Pancreas (tissue), 10 donors: ENCODE measurements at places on chromosomes 5 and 9.

DNA sequence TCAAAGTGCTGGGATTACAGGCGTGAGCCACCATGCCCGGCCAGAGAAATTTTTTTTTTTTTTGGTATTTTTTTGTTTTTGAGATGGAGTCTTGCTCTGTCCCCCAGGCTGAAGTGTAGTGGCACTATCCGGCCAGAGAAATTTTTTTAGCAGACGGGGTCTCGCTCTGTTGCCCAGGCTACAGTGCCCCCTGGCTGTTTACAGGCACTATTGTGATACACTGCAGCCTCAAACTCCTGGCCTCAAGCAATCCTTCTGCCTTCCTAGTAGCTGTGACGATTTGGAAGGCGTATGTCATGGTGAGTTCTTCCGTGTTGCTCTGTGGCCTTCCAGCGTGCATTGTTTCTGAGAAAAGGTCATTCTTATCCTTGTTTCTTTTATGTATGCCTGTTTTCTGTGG is 47.5 kb downstream of the CNOT6 start:
- H3K36me3 ChIP-seq: no peaks in the 10 kb centered on the region
- H3K27ac ChIP-seq: no peak overlapping the region
- no peaks in the 10 kb centered on the region for H3K27me3 ChIP-seq
- no peak overlapping the region for H3K4me3 ChIP-seq
- no peak for DNase-seq

GRCh38 chr5:101390151-101390908 is 487.2 kb upstream of the ST8SIA4 start:
- no peaks in the 10 kb centered on the region for H3K36me3 ChIP-seq
- no peak overlapping the region for H3K27ac ChIP-seq
- H3K4me1 ChIP-seq: no peaks in the 10 kb centered on the region
- H3K27me3 ChIP-seq: no peaks in the 10 kb centered on the region

DNA sequence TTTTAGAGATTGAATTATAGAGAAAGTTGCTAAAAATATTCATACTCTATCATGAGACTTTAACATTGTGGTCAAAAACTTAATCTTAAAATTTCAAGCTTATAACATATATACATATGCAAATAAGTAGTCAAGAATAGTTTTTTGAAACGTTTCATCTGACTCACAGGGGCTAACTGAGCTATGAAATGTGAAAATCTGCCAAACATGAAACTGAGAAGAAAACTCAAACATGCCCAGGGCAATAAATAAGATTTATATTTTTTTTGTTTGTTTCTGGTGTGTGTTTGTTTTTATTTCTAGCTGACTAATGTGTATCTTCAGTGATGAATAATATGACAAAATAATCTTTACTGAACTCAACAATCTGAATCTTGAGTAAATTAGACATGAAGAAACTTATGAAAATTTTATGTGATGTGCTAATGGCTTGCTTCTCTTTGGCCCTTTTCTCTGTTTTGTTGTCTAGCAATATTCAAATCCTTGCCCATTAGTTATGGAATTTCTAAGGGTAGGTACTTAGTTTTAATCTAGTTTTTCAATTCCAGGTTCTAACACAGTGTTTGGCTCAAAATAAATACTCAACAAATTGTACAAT is 99.9 kb downstream of the FAM174A start:
- no peak overlapping the region for H3K4me3 ChIP-seq
- H3K36me3 ChIP-seq: no peaks in the 10 kb centered on the region
- H3K27ac ChIP-seq: no peak overlapping the region
- no peaks in the 10 kb centered on the region for H3K4me1 ChIP-seq

DNA sequence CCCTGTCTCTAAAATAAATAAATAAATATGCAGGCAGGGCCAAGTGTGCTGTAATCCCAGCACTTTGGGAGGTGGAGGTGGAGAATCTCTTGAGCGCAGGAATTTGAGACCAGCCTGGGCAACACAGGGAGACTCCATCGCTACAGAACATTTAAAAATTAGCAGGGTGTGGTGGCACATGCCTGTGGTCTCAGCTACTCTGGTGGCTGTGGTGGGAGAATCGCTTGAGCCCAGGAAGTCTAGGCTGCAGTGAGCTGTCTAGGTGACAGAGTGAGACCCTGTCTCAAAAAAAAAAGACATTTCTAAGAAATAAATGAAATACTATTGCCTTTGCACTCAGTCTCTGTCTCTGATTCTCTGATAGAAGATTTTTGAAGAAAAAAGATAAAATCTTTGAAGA is 1.2 kb upstream of the PCDHGA10 start:
- no peaks in the 10 kb centered on the region for H3K4me1 ChIP-seq
- no peak overlapping the region for H3K4me3 ChIP-seq
- no peaks in the 10 kb centered on the region for H3K36me3 ChIP-seq
- no peak overlapping the region for H3K27ac ChIP-seq
- H3K27me3 ChIP-seq: no peaks in the 10 kb centered on the region
- DNase-seq: no peak

DNA sequence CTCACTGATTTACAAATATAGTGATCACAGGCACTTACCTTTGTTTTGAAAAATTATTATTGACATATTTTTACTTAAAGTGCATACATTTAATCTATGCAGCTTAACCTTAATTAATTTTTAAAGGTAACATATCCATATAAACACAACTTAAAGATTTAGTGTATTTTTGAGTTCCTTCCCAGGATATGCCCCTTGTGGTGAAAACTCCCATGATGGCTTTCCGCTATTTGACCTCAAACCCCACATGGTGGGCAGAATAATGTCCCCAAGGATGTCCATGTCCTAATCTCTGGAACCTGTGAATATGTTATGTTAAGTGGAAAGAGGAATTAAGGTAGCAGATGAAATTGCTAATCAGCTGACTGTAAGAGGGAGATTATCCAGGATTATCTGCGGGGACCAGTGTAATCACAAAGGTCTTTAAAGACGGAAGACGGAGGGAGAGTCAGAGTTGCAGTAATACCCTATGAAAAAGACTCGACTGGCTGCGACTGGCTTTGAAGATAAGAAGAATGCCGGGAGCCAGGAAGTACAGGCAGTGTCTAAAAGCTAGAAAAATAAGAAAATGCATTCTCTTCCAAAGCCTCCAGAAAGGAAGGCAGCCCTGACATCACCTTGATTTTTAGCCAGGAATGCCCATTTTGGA is 193.9 kb downstream of the ICE1 start:
- H3K27me3 ChIP-seq: no peaks in the 10 kb centered on the region
- H3K4me3 ChIP-seq: no peak overlapping the region
- no peak overlapping the region for H3K27ac ChIP-seq
- H3K4me1 ChIP-seq: no peaks in the 10 kb centered on the region
- DNase-seq: no peak

DNA sequence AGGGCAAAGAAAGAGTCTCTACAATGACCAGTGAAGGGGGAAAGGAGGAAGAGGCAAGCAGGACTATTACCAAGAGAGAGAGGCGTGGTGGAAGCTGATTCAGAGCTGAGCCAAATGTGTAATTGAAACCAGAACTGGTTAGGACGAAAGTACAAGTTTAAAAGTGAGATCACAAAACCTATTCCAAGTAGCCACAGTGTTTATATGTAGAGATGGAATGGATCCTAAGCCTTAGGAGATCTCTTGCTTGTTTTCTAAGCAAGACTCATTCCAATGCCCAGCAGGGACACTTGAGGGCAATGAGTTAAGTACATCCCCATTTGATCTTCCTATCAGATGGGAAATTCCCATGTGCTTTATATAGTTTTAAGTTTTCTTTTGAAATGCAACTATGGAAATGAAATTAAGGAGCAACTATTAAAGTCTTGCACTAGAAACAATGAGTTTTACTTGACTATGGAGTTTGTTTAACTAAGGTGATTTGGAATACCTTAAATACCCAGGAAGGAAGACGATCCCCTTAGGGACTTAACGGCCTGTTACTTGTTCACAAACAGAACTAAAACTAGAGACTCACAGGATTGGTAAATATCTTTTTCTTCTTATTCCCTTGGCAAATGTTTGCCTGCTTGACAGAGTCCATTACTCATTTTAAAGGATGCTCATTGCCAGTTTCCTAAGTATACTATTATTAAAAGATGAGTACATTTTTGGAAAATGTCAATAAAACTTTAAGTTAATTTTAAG is 51.1 kb upstream of the SNX2 start:
- no peaks in the 10 kb centered on the region for H3K4me1 ChIP-seq
- H3K36me3 ChIP-seq: no peaks in the 10 kb centered on the region
- DNase-seq: no peak

DNA sequence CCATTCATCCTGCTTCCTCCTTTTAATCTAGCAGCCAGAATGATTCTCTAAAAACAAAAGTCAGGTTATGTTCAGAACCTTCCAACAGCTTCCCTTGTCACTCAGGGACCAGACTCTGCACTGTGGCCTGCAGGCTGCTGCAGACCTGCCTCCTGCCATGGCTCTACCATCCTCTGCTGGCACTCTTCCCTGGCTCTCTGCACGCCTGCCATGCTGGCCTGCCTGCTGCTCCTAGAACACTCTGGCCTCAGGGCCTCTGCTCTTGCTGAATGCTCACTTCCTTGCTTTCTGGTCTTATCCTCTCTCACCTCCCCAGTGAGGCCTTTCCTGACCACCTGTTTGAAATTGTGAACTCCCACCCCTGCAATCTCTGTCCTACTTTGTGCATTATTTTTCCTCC is 149.4 kb downstream of the CD180 start:
- H3K27me3 ChIP-seq: no peaks in the 10 kb centered on the region
- no peaks in the 10 kb centered on the region for H3K36me3 ChIP-seq
- DNase-seq: no peak
- H3K4me1 ChIP-seq: peaks cover 13% of the 10 kb centered on the region
- no peak overlapping the region for H3K4me3 ChIP-seq

DNA sequence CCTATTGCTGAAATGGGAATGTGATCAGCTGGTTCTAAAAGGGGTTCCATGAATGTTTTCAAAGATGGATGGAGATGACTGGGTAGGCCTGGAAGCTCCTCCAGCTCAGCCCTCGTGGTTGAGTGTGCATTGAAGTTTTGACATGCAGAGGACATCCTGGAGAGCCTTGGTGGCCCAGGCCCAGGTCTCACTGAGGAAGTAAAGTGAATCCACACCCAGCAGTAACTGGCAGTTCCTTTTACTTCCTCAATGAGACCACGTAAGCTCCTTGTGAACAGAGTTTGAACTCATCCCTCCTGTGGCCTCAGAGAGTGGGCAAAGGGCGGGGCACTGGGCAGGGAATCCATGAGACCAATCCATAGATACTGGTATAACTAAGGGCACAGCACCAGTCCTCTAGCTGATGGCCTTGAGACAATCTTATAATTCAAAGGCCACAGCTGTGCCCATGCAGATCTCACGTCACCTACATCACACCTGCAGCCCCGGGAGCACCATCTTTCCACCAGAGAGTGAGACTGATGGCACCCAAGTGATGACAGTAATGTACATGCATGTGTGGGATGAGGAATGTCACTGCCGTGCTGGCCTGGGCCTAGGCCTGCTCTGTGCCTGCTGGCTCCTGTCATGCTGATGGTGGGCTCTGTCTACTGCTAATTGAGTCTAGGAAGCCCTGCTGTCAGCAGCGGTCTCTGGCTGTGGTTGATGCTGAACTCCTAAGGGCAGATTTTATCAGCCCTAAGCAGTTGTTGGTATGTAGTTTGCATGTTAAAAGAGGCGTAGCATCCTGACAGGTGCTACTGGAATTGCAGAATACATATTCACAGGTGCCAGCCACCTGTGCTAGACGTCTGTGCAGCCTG is 257.8 kb downstream of the FSTL4 start:
- H3K4me3 ChIP-seq: no peak overlapping the region
- no peaks in the 10 kb centered on the region for H3K4me1 ChIP-seq
- H3K27me3 ChIP-seq: no peaks in the 10 kb centered on the region
- H3K36me3 ChIP-seq: no peaks in the 10 kb centered on the region
- H3K27ac ChIP-seq: no peak overlapping the region

- no peak overlapping the region for H3K4me3 ChIP-seq
- no peak for DNase-seq
- no peaks in the 10 kb centered on the region for H3K36me3 ChIP-seq
- H3K27me3 ChIP-seq: no peaks in the 10 kb centered on the region
- H3K27ac ChIP-seq: no peak overlapping the region
- H3K4me1 ChIP-seq: no peaks in the 10 kb centered on the region
Observed at GRCh38 chr5:139734539-139734916, 61.1 kb upstream of the PSD2 start.

- H3K4me1 ChIP-seq: peaks cover 12% of the 10 kb centered on the region
- H3K4me3 ChIP-seq: no peak overlapping the region
- no peak overlapping the region for H3K27ac ChIP-seq
- no peaks in the 10 kb centered on the region for H3K36me3 ChIP-seq
Observed at GRCh38 chr9:37923796-37924427, 20.0 kb upstream of the SLC25A51 start.

- H3K4me1 ChIP-seq: no peaks in the 10 kb centered on the region
- no peaks in the 10 kb centered on the region for H3K27me3 ChIP-seq
- no peak overlapping the region for H3K4me3 ChIP-seq
- no peak for DNase-seq
Observed at GRCh38 chr9:110130791-110131416, 77.1 kb downstream of the C9orf152 start.

GRCh38 chr5:61575581-61575980 is 243.5 kb downstream of the ZSWIM6 start:
- no peaks in the 10 kb centered on the region for H3K36me3 ChIP-seq
- H3K4me1 ChIP-seq: no peaks in the 10 kb centered on the region
- H3K4me3 ChIP-seq: no peak overlapping the region
- H3K27me3 ChIP-seq: no peaks in the 10 kb centered on the region
- H3K27ac ChIP-seq: no peak overlapping the region
- DNase-seq: no peak

- no peaks in the 10 kb centered on the region for H3K4me1 ChIP-seq
- no peaks in the 10 kb centered on the region for H3K36me3 ChIP-seq
- H3K27ac ChIP-seq: no peak overlapping the region
- H3K27me3 ChIP-seq: no peaks in the 10 kb centered on the region
Observed at GRCh38 chr5:74028406-74028805, 402.4 kb downstream of the ARHGEF28 start.

GRCh38 chr5:23332650-23333251 is 174.7 kb upstream of the PRDM9 start:
- H3K36me3 ChIP-seq: no peaks in the 10 kb centered on the region
- H3K27ac ChIP-seq: no peak overlapping the region
- no peak overlapping the region for H3K4me3 ChIP-seq
- no peak for DNase-seq
- no peaks in the 10 kb centered on the region for H3K4me1 ChIP-seq

DNA sequence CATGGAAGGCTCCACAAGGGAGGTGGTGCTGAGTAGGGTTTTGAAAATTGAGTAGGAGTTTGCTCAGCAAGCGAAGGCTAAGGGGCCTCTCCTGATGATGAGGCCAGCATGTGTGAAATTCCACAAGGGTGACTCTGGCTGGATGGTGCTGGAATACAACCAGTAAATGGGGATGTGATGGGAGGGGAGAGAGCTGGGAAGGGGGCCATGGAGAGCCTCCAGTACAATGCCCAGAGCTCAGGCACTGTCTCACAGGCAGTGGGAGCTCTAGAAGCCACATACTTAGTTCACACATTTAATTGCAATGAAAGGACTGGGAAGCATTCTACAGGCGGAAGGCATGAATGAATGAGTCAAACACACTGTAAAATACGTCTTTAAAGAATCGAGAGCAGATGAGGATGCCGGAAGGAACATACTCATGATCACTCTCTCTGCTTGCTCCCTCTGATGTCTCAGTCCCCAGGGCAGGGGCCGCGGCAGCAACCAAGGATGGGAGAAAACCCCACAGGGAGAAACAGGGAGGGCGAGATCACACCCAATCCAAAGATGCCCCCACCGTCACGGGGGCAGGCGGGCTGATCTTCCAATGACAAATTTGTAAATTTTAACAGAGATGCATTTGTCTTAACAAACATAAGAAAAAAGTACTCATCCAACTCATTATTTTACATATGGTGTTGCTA is 261.0 kb downstream of the NSG2 start:
- no peak for DNase-seq
- H3K27me3 ChIP-seq: no peaks in the 10 kb centered on the region
- H3K4me1 ChIP-seq: no peaks in the 10 kb centered on the region
- no peak overlapping the region for H3K27ac ChIP-seq

GRCh38 chr5:57009811-57010210 is 57.9 kb upstream of the MIER3 start:
- no peaks in the 10 kb centered on the region for H3K4me1 ChIP-seq
- no peaks in the 10 kb centered on the region for H3K36me3 ChIP-seq
- no peak overlapping the region for H3K27ac ChIP-seq
- DNase-seq: no peak
- no peak overlapping the region for H3K4me3 ChIP-seq
- no peaks in the 10 kb centered on the region for H3K27me3 ChIP-seq
